Activated CD4-positive, alpha-beta T cell treated with anti-CD3 and anti-CD28 coated beads for 1 hour (primary cell): ENCODE measurements at places on chromosomes 16 and 17.

DNA sequence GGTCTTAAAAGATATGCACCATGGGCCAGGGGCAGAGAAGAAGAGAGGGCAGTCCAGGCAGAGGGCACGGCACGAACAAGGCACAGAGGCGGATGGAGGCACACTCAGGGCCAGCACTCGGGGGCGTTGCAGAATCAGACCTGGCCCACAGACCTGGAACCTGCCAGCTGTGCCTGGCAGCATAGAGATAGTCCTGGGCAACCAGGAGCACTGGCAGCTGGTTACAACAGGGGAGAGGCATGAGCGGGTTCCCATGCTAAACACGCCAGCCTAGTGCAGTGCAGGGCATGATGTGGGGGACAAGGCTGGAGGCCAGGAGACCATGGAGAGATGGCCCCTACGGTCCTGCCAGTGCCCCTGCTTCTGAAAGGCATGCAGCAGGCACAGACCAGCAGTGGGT, 56.9 kb upstream of the RBFOX3 start:
- no peak for DNase-seq

- no peak for DNase-seq
Observed at GRCh38 chr16:78892951-78893733, 707.4 kb downstream of the MAF start.

- no peak for DNase-seq
Observed at GRCh38 chr16:67666032-67666551, 458 bp downstream of the ENKD1 start.

GRCh38 chr17:42484304-42484703, 25.6 kb downstream of the ATP6V0A1 start:
- DNase-seq, result peak; percentile 20
